ENCODE measurements at places on chromosomes 5 and 9. TPM values are rescaled to one million over a fixed set of nuclear protein-coding genes. Genes with fewer than 3 reads are reported as not detected.

GRCh38 chr5:80057921-80058320, 22.8 kb downstream of the THBS4 start:
- no peaks in the 10 kb centered on the region for H3K36me3 ChIP-seq
- no peaks in the 10 kb centered on the region for H3K27me3 ChIP-seq
- DNase-seq = no peak
- no peak overlapping the region for H3K27ac ChIP-seq
- H3K4me3 ChIP-seq = no peak overlapping the region
- H3K4me1 ChIP-seq = no peaks in the 10 kb centered on the region

DNA sequence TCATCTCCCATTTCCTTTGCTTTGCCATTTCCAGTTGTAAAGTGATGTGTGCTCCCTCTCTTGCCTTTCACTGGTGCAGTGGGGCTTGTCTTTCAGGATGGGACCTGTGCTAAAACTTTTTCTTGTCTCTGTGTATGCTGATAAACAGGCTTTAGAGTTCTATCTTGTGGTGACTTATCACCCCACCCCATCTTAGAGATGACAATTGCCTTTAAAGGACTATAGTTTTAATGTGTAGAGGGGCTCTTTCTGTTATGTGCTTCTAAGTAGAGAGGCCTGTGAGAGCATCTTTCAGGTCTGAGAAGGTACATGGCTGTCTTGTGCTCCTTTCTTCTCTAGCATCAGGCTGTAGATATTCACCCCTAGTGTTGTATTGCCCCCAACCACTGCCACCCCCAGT, 21.9 kb downstream of the MAN2A1 start:
- peaks cover 31% of the 10 kb centered on the region for H3K4me1 ChIP-seq
- no peaks in the 10 kb centered on the region for H3K36me3 ChIP-seq
- H3K27ac ChIP-seq = no peak overlapping the region
- no peak for DNase-seq
- H3K4me3 ChIP-seq = no peak overlapping the region

Gene POU5F2
- 4.9 TPM for total RNA-seq

- H3K36me3 ChIP-seq = no peaks in the 10 kb centered on the region
- no peaks in the 10 kb centered on the region for H3K4me1 ChIP-seq
- H3K4me3 ChIP-seq = no peak overlapping the region
- no peak for DNase-seq
Measured at GRCh38 chr5:150429410-150429873, 16.7 kb upstream of the CD74 start.

DNA sequence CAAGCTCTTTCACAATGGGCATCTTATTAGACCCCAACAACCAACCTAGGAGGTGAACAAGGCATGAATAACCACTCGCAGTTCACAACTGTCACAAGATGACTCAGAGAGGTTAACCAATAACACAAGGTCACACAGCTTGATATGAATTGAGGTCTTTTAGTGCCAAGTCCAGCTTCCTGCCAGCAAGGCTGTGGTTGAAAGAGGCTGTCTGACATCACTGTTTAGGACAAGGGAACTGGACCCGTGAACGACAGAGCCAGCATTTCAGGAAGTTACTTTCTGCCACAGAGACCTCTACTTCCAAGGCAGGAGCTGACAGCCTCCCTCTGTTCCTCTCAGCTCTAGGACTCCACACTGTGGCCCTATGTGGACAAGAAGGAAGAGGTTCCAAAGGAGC, 53.4 kb upstream of the ALDH1B1 start:
- H3K27ac ChIP-seq = peak overlapping the region; percentile 57
- peak; percentile 69 for DNase-seq
- H3K4me3 ChIP-seq = peak overlapping the region; percentile 62
- peaks cover 47% of the 10 kb centered on the region for H3K27me3 ChIP-seq

GRCh38 chr9:136668983-136669790, 6.5 kb downstream of the EGFL7 start:
- H3K36me3 ChIP-seq = no peaks in the 10 kb centered on the region
- H3K27ac ChIP-seq = no peak overlapping the region
- peaks cover 6% of the 10 kb centered on the region for H3K27me3 ChIP-seq
- no peaks in the 10 kb centered on the region for H3K4me1 ChIP-seq

GRCh38 chr9:92299116-92299515, 5.6 kb upstream of the IARS1 start:
- DNase-seq = no peak
- peak overlapping the region; percentile 6 for H3K27ac ChIP-seq
- peaks cover 17% of the 10 kb centered on the region for H3K4me1 ChIP-seq
- H3K36me3 ChIP-seq = peaks cover 14% of the 10 kb centered on the region
- H3K27me3 ChIP-seq = no peaks in the 10 kb centered on the region
- no peak overlapping the region for H3K4me3 ChIP-seq

Gene DNAJC18
- 12.6 TPM for total RNA-seq

Gene FBLL1
- 0.28 TPM for total RNA-seq

DNA sequence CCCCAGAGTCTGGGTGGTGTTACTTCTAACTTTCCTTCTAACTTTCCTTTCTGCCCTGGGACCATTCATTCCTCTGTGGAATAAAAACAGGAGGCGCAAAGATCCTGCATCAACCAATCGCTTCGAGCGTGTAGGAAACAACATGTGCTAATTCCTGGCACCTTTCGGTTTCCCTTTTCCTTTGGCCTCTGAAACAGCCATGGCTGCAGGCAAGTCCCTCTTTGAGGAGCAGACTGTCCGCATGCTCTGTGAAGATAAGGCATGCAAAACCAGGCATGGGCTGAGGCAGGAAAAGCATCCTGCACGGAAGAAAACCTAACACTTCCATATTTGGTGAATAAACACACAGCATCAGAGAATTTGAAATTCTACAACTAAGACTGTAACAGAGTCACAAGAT, 128.3 kb downstream of the HSD17B3 start:
- H3K27me3 ChIP-seq = peaks cover 47% of the 10 kb centered on the region
- H3K4me3 ChIP-seq = no peak overlapping the region
- no peak overlapping the region for H3K27ac ChIP-seq
- no peak for DNase-seq
- no peaks in the 10 kb centered on the region for H3K36me3 ChIP-seq

Gene HTR1A
- not detected for total RNA-seq

Gene AIF1L
- not detected for total RNA-seq

DNA sequence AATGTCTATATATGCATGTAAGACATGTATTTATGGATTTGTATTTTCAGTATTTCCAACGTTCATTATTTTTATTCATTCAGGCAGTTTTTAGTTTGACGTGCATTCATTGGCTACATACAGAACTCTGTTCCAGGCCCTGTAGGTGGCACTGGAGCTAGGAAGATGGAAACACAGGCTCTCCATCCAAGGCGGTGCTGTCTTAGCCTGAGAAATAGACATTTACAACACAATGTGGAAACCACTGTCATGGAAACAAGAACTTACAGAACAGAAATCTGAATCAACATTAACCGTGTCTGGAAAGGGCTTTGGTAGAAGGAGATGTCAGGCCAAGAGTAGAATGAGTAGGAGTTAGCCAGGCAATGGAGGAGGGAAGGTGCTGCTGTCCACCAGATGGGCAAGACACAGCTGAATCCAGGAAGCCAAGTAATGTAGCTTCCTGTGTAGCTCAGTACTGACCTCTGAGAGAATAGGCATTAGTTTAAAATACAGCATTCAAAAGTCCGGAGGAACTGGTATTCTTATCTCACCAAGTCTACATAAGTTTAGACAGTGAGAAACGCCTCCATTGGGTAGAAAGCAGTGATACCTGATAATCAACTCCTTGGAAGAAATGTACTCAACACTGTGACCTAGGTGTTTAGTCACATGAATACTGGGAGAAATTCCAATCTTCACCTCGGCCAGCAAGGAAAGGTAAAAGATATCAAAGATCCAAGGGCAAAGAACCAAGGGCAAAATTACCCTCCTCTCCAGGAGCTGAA, 388.6 kb upstream of the CDH6 start:
- H3K4me1 ChIP-seq = no peaks in the 10 kb centered on the region
- H3K36me3 ChIP-seq = peaks cover 16% of the 10 kb centered on the region
- no peaks in the 10 kb centered on the region for H3K27me3 ChIP-seq

- H3K27me3 ChIP-seq = no peaks in the 10 kb centered on the region
- no peaks in the 10 kb centered on the region for H3K4me1 ChIP-seq
- no peak overlapping the region for H3K27ac ChIP-seq
- no peak overlapping the region for H3K4me3 ChIP-seq
- DNase-seq = no peak
Measured at GRCh38 chr5:82129723-82130285, 148.3 kb downstream of the RPS23 start.

Gene CARTPT
- total RNA-seq = not detected

Gene RASEF
- total RNA-seq = not detected

GRCh38 chr9:116980582-116981120, 293.5 kb downstream of the TRIM32 start:
- H3K27me3 ChIP-seq = no peaks in the 10 kb centered on the region
- no peak overlapping the region for H3K4me3 ChIP-seq
- H3K4me1 ChIP-seq = no peaks in the 10 kb centered on the region
- no peaks in the 10 kb centered on the region for H3K36me3 ChIP-seq
- no peak for DNase-seq
- H3K27ac ChIP-seq = no peak overlapping the region

Gene PCDHGB3
- total RNA-seq = 0.81 TPM

GRCh38 chr5:102782217-102782872, 27.2 kb downstream of the PAM start:
- H3K4me3 ChIP-seq = no peak overlapping the region
- no peak for DNase-seq
- peaks cover 46% of the 10 kb centered on the region for H3K4me1 ChIP-seq
- H3K36me3 ChIP-seq = peaks cover 12% of the 10 kb centered on the region
- H3K27me3 ChIP-seq = no peaks in the 10 kb centered on the region
- H3K27ac ChIP-seq = peak overlapping the region; percentile 85

- peaks cover 19% of the 10 kb centered on the region for H3K4me1 ChIP-seq
- no peak overlapping the region for H3K4me3 ChIP-seq
- H3K36me3 ChIP-seq = no peaks in the 10 kb centered on the region
- DNase-seq = no peak
- H3K27ac ChIP-seq = no peak overlapping the region
- peaks cover 19% of the 10 kb centered on the region for H3K27me3 ChIP-seq
Measured at GRCh38 chr9:34463098-34463900, 4.7 kb downstream of the DNAI1 start.

Gene SPATA31D4
- total RNA-seq = not detected

- no peak overlapping the region for H3K4me3 ChIP-seq
- H3K4me1 ChIP-seq = no peaks in the 10 kb centered on the region
- DNase-seq = no peak
- H3K36me3 ChIP-seq = no peaks in the 10 kb centered on the region
Measured at GRCh38 chr5:151895660-151896030, 29.0 kb downstream of the GLRA1 start.

Gene C9orf153
- 0.43 TPM for total RNA-seq

GRCh38 chr5:107157809-107158208, 512.9 kb downstream of the EFNA5 start:
- peaks cover 11% of the 10 kb centered on the region for H3K27me3 ChIP-seq
- no peak for DNase-seq
- peaks cover 7% of the 10 kb centered on the region for H3K36me3 ChIP-seq
- no peak overlapping the region for H3K4me3 ChIP-seq
- no peak overlapping the region for H3K27ac ChIP-seq

DNA sequence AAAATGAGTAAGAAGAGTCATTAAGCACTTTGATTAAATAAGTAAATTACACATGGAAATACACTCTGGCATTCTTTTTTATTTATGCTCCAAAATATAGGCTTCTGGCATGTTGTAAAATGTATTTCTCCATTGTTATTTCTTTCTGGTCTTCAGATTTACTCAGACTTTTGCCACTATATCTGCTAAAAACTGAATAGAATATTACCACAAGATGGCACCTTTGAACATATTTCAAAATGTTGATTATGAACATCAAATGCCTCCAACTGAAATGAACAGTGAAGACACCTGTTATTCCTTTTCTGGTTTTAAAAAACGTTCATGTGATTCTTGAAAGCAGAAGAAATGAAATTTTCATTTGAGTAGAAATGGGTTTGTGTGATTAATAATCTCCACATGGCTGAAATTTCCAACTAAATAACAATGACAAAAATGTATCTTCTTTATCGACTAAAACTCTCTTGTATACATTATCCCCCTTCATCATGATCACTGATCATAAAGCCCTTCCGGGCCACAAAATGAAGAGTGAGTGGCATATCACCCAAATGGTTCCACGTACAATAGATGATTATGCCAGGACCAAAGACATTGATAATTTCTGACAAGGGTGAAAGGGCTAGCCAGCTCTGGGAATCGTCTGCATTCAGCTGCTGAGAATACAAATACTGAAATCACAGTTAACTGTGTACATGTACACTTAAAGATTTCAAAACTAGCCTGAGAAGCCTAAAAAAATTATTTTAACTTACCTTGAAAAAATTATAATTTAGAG, 23.8 kb downstream of the TYRP1 start:
- no peak overlapping the region for H3K27ac ChIP-seq
- H3K36me3 ChIP-seq = peaks cover 5% of the 10 kb centered on the region
- H3K27me3 ChIP-seq = no peaks in the 10 kb centered on the region
- DNase-seq = no peak
- H3K4me1 ChIP-seq = no peaks in the 10 kb centered on the region

Gene OR2V1
- not detected for total RNA-seq

Gene ADGRV1
- 0.33 TPM for total RNA-seq

DNA sequence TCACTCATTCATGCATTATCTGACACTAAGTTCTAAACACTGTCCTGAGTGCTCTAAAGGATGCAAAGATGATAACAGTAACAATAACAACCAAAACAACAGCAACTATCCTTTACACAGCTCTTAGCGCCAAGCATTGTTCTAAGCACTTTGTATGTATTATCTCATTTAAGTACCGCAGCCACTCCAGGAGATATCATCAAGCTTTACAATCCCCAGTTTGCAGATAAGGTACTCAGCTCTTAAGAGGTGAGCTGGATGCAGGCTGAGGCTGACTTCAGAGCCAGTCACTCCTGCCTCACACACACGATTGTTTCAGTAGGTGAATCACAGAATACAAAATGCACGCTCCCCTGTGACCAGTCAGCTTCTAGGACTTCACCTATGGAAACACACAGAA, 141.8 kb downstream of the PAX5 start:
- peaks cover 38% of the 10 kb centered on the region for H3K27me3 ChIP-seq
- DNase-seq = peak; percentile 44
- H3K4me1 ChIP-seq = no peaks in the 10 kb centered on the region
- H3K4me3 ChIP-seq = no peak overlapping the region
- no peak overlapping the region for H3K27ac ChIP-seq
- H3K36me3 ChIP-seq = no peaks in the 10 kb centered on the region

Gene EHMT1
- total RNA-seq = 184 TPM

Gene MAP3K1
- 16.3 TPM for total RNA-seq

Gene NR5A1
- not detected for total RNA-seq

- peaks cover 11% of the 10 kb centered on the region for H3K4me1 ChIP-seq
- no peak for DNase-seq
- no peak overlapping the region for H3K4me3 ChIP-seq
- H3K27me3 ChIP-seq = no peaks in the 10 kb centered on the region
- H3K27ac ChIP-seq = no peak overlapping the region
Measured at GRCh38 chr5:83342465-83342864, 129.1 kb upstream of the VCAN start.
